ENCODE measurements at places on chromosomes 6 and 20. TPM values are rescaled to one million over a fixed set of nuclear protein-coding genes. Genes with fewer than 3 reads are reported as not detected.

DNA sequence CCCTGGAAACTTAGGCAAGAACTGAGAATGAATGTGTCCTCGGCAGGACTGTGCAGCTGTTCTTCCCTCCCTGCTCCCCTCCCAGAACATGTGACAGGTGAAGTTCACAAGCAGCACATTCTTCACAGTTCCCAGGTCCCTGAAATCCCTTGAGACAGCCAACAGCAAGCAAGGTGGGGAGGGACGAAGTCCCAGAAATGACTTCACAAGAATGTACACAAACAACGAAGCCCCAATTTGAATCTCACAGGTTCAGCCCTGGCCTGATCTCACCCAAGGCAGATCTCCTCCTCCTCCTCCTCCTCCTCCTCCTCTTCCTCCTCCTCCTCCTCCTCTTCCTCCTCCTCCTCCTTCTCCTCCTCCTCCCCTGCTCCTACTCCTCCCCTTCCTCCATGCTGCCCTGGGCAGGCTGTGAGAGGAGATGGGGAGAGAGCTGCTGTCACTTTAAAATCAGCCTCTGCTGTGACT lies 32.4 kb downstream of the WRNIP1 start:
- H3K36me3 ChIP-seq: no peaks in the 10 kb centered on the region
- peaks cover 7% of the 10 kb centered on the region for H3K4me1 ChIP-seq
- no peaks in the 10 kb centered on the region for H3K27me3 ChIP-seq
- no peak for DNase-seq
- no peak overlapping the region for H3K4me3 ChIP-seq
- H3K27ac ChIP-seq: no peak overlapping the region

The UST gene
- 2.4 TPM for total RNA-seq

DNA sequence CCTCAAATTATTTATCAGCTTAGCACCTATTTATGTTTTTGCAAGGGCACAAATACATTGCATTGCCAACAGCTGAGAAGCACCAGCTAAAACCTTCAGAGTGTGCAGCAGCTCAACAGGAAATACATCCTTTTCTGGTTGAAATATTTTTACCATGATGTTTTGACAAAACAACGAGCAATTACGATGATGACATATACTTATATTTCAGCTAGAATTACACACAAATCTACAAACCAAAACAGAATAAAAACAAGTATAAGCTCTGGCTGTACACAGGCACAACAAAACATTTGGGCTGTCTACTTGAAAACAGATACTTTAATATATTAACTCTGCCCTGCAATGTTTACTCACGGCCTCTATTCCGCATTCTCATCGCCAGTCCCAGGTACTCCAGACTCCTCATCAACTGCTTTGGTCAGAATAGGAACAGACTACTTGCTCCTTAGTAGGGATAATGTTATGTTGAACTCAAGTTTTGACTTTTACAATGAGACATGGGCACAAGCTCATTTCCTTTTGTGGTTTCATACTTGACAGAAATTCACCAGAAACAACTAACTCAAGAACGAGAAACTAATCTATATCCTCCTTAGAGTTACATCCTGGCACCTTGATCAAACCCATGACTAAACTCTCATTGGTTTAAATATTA lies 377.6 kb downstream of the ESR1 start:
- no peaks in the 10 kb centered on the region for H3K27me3 ChIP-seq
- DNase-seq: peak; percentile 32
- peak overlapping the region; percentile 38 for H3K4me3 ChIP-seq
- peaks cover 6% of the 10 kb centered on the region for H3K4me1 ChIP-seq

DNA sequence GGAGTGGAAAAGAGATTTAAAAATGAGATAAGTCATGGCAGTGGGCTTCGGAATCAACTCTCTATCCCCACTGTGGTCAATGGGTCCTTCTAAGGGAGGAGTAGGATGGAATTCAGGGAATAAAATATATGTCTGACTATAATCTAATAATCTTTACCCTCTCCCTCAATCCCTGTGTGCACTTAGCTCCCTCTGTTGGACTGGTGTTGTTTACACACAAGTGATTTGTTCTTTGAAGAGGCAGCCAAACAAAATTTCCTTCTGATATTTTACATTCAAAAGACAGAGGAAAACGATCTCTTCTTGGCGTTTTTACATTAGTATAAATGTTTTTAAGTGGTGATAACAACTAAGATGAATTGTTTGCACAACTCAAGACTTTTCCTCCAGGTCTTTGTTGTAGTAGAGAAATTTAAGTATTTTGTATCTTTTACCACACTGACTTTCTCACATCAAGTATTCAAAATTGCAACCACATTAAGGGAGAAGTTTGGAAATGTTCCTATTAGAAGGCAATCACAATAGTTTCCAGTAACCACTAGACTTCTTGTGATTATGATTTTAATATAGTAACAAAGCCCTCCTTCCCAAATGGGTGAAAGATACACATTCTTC lies 317.8 kb downstream of the CENPW start:
- H3K36me3 ChIP-seq: no peaks in the 10 kb centered on the region
- DNase-seq: no peak
- no peaks in the 10 kb centered on the region for H3K4me1 ChIP-seq
- H3K4me3 ChIP-seq: no peak overlapping the region
- H3K27me3 ChIP-seq: no peaks in the 10 kb centered on the region

- no peak overlapping the region for H3K4me3 ChIP-seq
- no peaks in the 10 kb centered on the region for H3K4me1 ChIP-seq
- H3K36me3 ChIP-seq: no peaks in the 10 kb centered on the region
Measured at GRCh38 chr20:37745553-37745952, 51.7 kb downstream of the CTNNBL1 start.

GRCh38 chr6:47519279-47519678 lies 41.7 kb downstream of the CD2AP start:
- no peaks in the 10 kb centered on the region for H3K4me1 ChIP-seq
- H3K27ac ChIP-seq: no peak overlapping the region
- H3K36me3 ChIP-seq: no peaks in the 10 kb centered on the region
- H3K27me3 ChIP-seq: no peaks in the 10 kb centered on the region
- no peak overlapping the region for H3K4me3 ChIP-seq

DNA sequence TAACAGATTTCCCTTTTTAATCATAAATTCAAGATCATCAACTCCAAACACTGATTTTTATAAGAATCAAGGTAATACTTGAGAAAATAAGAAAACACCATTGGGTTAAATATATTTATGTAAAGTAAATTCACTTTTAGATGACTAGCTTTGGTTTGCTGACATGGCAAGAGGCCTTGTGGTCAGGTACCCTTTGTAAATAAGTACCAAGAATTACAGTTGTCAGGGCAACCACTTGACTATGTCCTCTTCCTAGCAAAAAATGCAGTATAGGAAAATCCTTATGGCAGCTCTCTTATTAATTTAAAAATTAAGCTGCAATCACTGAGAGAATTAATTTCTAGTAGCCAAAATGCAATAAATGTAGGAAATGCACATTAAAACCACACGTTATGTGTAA lies 153.8 kb downstream of the INSM1 start:
- peaks cover 6% of the 10 kb centered on the region for H3K36me3 ChIP-seq
- DNase-seq: no peak
- H3K4me3 ChIP-seq: no peak overlapping the region
- H3K27me3 ChIP-seq: no peaks in the 10 kb centered on the region
- H3K27ac ChIP-seq: no peak overlapping the region

GRCh38 chr6:18107061-18107460 lies 15.4 kb downstream of the NHLRC1 start:
- H3K36me3 ChIP-seq: no peaks in the 10 kb centered on the region
- no peaks in the 10 kb centered on the region for H3K27me3 ChIP-seq
- DNase-seq: no peak
- no peak overlapping the region for H3K4me3 ChIP-seq

The NKAPL gene
- 0.11 TPM for total RNA-seq

GRCh38 chr6:166726201-166726600 lies 99.2 kb upstream of the RPS6KA2 start:
- H3K4me3 ChIP-seq: no peak overlapping the region
- no peaks in the 10 kb centered on the region for H3K27me3 ChIP-seq
- no peak for DNase-seq
- H3K36me3 ChIP-seq: no peaks in the 10 kb centered on the region

- no peaks in the 10 kb centered on the region for H3K36me3 ChIP-seq
- H3K27me3 ChIP-seq: peaks cover 1% of the 10 kb centered on the region
- no peak overlapping the region for H3K27ac ChIP-seq
- no peaks in the 10 kb centered on the region for H3K4me1 ChIP-seq
- H3K4me3 ChIP-seq: no peak overlapping the region
Measured at GRCh38 chr20:54162378-54163009, 11.3 kb downstream of the CYP24A1 start.

GRCh38 chr20:41443691-41444090 lies 77.1 kb upstream of the EMILIN3 start:
- no peak for DNase-seq
- no peak overlapping the region for H3K4me3 ChIP-seq
- no peak overlapping the region for H3K27ac ChIP-seq

The SCGN gene
- total RNA-seq: not detected

GRCh38 chr6:26468829-26469228 lies 11.1 kb downstream of the BTN2A1 start:
- H3K4me1 ChIP-seq: peaks cover 15% of the 10 kb centered on the region
- no peak overlapping the region for H3K4me3 ChIP-seq
- H3K27me3 ChIP-seq: no peaks in the 10 kb centered on the region
- H3K27ac ChIP-seq: no peak overlapping the region
- DNase-seq: no peak
